ENCODE measurements at places on chromosomes 7 and 10.

- no peak for DNase-seq
Observed at GRCh38 chr7:157660971-157661610, 324.3 kb downstream of the DNAJB6 start.

GRCh38 chr10:115992236-115992986 is 280.6 kb downstream of the GFRA1 start:
- DNase-seq: no peak

DNA sequence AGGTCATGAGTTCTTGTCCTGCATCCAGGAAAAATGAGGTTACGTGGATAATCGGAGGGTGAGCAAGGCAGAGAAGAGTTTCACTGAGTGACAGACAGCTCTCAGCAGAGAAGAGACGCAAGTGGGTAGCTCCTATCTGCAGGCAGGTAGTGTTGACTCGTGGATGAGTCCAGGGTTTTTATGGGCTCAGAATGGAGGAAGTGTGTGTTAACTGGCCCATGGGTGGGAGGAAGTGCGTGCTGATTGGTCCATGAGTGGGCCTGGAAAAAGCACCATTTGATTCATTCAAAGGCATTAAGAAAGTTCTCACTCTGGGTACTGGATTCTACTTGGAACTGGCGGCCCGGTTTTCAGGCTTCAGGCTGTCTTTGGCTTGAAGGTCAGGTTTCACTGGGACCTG is 4.8 kb upstream of the DMTF1 start:
- DNase-seq: no peak

- DNase-seq: no peak
Observed at GRCh38 chr7:17126413-17127268, 171.8 kb upstream of the AHR start.

DNA sequence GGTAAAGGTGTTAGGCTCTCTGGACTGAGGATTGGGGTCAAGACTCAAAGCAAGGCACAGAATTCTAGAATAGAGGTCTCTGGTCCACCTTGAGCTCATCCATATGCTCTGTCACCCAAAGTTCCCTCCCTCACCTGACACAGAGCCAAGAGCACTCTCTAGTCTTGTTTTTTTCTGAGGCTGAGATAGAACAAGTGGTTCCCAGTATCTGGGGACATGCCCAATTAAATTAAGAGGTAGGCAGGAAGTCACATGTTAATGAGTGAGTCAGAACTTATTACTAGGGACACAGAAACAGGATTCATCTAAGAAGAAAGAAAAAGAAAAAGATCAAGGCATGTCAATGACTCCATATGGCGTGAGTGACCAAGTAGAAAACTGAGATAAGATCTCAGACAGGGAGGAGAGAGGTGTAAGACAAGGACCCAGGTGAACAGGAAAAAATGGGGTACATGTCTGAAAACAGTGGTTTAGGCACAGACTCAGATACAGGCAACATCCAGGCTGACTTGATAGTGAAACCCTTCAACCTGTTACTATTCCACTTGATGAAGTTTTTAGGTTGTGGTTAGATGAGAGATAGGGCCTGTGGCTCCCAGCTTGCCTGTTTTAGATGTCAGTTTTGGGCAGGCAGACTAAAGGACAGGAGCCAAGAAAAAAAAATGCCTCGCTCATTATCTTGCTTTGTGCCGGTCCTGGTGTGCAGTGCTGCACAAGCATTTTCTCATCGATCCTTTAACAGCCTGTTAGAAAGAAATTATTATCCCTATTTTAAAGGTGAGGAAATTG is 609.9 kb downstream of the CCSER2 start:
- DNase-seq: no peak

Data from GDM1 (cell line).